ENCODE measurements at places on chromosomes 3 and 15.

- no peak for DNase-seq
Observed at GRCh38 chr3:53511246-53511645, 16.8 kb downstream of the CACNA1D start.

- DNase-seq, result no peak
Observed at GRCh38 chr3:22977650-22978289, 225.4 kb upstream of the UBE2E2 start.

DNA sequence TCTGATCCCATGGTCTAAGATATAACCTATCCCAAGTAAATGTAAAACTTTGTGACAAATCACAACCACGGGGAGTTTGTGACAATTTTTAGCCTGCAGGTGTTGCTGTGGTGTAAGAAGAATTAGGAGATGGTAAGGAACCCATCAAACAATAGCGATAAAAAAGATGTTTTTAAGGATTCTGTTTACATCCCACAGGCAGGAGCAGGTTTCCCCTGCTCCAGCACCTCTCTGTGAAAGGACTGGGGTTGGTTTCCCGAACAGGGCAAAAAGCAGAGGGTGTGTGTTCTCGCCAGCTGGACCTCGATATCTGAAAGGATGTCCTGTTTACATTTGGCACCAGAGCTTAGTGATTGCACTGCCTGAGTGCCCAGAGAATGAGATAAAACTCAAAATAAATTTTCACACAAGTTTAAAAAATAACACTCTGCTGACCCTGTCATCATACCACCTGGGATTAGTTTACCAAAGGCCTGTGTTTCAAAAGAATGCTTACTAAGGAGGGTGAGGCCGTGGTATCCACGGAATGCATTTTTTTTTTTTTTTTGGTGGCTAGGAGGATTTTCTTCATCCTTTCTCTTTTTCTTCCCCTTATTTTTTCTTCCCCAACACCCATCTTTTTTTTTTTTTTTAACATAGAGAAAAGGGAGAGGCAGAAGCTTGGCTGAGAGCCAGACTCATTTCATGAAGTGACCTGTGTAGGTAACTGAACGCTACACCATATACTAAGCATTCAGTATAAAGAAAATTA lies 151.8 kb upstream of the DPH6 start:
- DNase-seq, result no peak

DNA sequence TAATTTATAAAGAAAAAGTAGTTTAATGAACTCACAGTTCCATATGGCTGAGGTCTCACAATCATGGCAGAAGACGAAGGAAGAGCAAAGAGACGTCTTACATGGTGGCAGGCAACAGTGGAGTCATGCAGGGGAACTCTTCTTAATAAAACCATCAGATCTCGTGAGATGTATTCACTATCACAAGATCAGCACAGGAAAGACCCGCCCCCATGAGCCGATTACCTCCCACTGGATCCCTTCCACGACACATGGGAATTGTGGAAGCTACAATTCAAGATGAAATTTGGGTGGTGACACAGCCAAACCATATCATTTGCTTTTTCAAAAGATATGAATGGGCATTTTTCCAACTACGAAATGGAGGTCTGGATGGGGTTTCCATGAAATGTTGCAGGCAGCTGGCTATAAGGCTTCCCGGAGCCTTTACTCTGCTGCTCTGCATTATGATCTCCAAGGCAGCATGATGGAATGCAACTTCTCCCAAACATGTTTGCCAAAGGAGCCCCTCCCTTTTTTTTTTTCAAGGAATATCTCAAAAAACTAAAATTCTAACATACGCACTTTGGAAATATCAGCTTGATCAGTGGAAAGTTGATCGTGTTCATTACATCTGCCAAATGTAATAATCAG lies 189.7 kb downstream of the MEX3B start:
- no peak for DNase-seq

GRCh38 chr15:46703020-46703861 lies 1014.1 kb upstream of the SEMA6D start:
- no peak for DNase-seq

DNA sequence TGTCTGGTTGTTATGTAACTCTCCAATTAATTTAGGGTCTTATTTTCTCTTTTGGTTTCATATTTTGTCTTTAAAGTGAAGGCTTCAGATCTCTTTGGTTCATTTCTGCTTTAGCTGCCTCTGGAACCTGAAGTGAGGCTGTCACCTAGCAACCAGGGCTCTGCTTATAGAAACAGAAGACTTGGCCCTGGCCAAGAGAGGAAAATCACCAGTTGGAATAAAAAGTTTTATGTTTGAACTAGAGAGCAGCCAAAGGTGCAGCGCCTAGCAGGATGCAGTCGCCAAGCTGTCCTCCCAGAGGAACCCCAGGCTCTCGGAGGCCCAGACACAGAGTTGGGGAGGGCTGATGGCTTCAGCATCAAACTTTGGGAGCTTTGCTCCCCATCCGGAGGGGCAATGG lies 41.1 kb downstream of the LYZL4 start:
- DNase-seq, result no peak

GRCh38 chr3:3133500-3133899 lies 6.8 kb downstream of the TRNT1 start:
- no peak for DNase-seq

DNA sequence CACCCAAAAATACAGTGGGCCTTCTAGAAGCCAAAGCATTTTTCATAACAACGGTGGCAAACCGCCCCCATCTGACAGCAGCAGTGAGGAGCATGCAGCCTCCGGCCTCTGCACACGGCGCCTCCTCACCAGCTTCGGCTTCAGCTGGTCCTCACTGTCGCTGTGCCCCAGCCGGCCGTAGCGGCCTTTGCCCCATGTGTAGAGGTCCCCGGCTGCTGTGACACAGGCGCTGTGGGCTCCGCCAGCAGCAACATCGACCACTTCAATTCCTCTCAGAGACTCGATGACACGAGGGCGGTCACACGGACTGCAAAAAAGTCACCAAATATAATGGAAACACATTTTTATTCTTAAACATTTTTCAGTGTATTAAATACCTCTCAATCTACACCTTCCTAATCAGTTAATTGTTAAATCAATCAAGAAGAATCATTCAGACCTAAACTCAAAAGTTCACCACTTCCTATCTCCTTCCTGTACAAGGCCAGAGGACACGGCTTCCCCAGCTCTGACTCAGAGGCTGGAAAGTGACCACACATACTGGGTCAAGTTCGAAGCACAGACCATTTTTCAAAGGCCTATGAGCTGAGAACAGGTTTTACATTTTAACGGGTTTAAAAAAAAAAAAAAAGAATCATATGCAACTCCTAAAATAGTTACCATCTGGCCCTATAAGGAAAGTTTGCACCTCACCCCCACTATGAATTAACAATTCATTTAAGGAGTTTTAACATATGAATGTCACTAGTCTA lies 33.6 kb upstream of the OCA2 start:
- DNase-seq, result no peak

GRCh38 chr15:39270221-39270855 lies 310.5 kb upstream of the THBS1 start:
- no peak for DNase-seq

DNA sequence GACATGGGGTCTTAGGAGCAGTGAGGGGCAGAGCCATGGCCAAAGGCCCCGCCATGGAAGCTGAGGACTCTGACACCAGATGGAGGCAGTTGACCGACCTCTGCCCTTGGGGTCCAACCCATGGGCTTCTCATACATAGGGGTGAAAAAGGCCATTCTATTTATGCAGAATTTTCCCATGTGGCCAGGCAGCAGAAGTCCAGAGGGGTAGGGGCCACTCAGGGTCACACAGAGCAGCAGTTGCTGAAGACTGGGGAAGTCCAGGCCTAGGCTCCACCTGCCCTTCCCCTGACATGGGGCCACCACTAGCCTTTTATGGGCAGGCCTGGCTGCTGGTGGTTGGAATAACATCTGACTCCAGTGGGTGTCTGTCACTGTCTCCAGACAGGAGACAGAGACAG lies 6.4 kb downstream of the PRSS50 start:
- DNase-seq, result no peak

DNA sequence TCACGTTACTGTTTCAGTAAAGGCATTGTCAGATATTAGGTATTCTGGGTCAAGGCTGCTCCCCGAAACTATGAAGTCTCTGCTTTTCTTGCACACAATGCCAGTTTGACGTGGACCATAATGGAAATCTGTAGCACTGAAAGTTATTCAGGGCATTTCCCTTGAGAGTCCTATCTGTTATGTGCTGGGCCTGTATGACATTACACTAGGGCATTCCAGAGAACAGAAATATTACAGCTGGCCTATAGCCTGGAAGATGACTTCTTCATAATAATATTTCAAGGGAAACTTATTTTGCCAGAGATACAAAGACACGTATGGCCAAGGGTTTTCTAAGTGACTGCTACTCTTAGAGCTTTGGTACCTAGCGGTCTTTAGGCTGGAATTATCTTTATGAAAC lies 613.6 kb upstream of the CBLB start:
- no peak for DNase-seq

DNA sequence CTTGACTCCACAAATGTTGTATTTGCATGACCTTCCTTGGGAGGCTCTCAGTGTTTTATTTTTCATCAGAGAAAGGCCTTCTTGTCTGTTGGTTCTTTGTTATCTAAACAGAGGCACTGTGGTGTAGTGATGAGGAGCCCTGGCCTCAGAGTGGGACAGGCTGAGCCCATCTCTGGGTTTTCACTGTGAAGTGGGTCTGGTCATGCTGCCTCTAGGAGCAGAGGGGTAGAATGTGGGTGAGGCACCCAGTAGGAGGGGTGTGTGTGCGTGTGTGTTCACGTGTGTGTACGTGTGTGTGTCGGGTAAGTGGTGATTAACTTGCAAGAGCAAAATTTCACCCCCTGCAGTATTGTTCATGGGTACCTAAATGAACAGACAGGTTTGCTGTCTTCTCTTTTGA lies 14.4 kb downstream of the KLF13 start:
- DNase-seq, result no peak

GRCh38 chr3:142724682-142725356 lies 985 bp downstream of the TRPC1 start:
- DNase-seq, result no peak

GRCh38 chr15:98150536-98150935 lies 190.0 kb downstream of the ARRDC4 start:
- DNase-seq, result no peak

GRCh38 chr3:98877132-98877531 lies 24.4 kb downstream of the DCBLD2 start:
- no peak for DNase-seq

GRCh38 chr15:33700695-33701303 lies 267.5 kb upstream of the CHRM5 start:
- DNase-seq, result peak; percentile 16

DNA sequence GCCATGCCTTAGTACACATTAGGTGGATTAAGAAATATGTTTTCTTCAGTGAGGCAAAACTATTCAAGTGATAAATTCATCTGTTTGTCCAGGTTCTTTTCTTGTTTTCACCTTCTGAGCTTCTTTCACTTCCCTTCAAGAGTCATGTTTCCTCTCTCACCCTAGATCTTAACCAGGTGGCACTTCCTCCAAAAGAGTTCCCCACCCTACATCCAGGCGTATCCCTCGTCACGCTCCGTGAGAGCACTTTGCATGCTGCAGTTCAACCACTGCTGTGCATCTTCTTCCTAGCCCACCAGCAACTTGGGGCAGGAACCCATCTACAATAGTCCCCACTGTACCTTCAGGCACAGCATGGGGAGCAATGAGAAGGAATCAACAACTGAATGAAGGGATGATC lies 28.9 kb downstream of the OSBPL10 start:
- DNase-seq, result no peak

- no peak for DNase-seq
Observed at GRCh38 chr3:162933656-162934055, 1437.0 kb downstream of the OTOL1 start.

DNA sequence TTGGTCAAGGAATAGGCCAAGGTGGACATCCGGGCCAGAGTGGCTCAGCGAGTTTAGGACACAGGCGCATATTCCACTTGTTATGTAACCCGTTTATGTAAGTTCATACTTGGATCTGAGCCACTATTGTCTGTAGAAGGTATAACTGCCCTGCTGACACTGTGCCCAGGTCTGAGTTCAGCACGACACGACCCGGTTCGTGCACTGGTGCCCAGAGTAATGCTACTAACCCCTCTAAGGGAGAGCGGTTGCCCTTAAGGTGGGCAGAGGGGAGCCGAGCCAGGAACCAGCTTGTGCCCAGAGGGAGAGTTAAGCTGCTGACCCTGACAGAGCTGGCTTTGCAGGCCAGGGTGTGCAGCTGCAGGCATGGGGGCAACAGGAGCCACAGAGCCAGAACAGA lies 1.9 kb upstream of the ULK4 start:
- no peak for DNase-seq

DNA sequence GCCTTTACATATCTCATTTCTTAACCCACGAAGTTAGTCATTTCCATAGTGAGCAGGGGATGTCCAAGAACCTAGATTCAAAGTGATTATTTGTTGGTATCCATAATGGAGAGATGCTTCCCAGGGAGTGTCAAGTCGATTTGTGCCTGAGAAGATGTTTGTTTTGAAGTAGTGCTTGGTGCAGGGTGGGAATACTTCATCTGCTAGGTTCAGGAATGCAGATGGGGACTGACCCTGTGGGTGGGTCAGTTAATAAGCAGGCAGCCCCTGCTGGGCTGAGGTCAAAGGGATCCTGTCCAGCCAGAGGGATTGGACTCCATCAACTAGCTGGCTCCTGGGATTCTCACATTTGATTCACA lies 44.1 kb upstream of the VILL start:
- DNase-seq, result no peak

GRCh38 chr3:39181408-39182335 lies 10.7 kb downstream of the XIRP1 start:
- DNase-seq, result no peak

- no peak for DNase-seq
Observed at GRCh38 chr15:43218908-43219706, 1.7 kb downstream of the EPB42 start.
